ENCODE measurements at places on chromosomes 5 and 9.
A peak's percentile ranks its signal among the peaks of the same experiment; 100 is the strongest.

GRCh38 chr5:102218159-102218558, 77.9 kb downstream of the SLCO4C1 start:
- no peak for DNase-seq

DNA sequence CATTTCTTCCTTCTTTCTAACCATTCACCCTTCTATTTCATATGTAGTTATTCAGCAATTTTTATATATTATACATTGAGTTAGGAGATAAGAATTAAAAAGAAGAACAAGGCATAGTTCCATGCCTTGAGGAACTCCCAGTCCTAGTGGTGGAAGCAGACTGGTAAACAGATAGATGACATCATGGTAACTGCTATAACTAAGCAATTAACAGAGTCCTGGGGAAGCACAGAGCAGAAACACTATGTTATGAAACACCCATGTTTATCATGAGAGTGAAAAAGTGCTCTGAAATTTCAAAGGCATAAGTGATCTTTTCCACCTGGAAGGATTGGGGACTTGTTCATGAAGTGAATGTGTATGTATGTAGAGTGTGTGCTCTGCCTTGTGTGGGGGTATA, 14.6 kb downstream of the PAPPA start:
- no peak for DNase-seq

DNA sequence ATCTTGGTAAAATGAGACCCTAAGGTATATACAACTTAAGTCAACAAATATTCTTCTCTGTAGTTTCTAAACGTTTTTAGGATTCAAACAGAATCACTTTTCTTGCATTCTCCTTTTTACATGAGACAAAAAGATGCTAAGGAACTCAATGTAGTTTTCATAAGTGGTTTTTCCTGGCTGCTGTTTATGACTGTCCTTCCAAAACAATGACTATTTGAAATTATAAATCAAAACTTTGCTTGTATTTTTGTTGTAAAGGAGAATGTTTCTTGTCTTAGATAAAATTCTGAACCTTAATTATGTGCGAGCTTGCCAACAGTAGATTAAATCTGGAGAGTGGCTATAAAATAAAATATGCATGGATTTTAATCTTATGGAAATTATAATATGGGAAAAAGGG, 53.8 kb downstream of the GRIN3A start:
- no peak for DNase-seq

DNA sequence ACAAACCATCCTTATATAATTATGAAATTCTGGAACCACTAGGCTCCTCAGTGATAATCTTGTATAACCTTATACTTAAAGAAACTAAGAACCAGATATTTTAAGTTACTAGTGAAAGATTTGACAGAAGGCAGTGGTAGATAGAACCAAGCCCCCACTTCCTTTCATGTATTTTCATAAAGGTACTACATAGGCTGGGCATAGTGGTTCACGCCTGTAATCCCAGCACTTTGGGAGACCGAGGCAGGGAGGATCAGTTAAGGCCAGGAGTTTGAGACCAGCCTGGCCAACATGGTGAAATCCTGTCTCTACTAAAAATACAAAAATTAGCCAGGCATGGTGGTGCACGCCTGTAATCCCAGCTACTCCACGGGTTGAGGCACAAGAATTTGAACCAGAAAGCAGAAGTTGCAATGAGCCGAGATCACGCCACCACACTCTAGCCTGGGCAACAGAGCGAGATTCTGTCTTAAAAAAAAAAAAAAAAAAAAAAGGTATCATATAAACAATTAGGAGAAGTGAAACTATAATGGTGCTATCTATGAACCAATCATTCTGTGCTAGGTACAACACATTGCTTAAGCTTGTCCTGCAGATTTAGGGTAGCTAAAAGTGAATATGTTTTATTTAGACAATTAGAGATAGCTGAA, 27.9 kb upstream of the DTWD2 start:
- DNase-seq: no peak

DNA sequence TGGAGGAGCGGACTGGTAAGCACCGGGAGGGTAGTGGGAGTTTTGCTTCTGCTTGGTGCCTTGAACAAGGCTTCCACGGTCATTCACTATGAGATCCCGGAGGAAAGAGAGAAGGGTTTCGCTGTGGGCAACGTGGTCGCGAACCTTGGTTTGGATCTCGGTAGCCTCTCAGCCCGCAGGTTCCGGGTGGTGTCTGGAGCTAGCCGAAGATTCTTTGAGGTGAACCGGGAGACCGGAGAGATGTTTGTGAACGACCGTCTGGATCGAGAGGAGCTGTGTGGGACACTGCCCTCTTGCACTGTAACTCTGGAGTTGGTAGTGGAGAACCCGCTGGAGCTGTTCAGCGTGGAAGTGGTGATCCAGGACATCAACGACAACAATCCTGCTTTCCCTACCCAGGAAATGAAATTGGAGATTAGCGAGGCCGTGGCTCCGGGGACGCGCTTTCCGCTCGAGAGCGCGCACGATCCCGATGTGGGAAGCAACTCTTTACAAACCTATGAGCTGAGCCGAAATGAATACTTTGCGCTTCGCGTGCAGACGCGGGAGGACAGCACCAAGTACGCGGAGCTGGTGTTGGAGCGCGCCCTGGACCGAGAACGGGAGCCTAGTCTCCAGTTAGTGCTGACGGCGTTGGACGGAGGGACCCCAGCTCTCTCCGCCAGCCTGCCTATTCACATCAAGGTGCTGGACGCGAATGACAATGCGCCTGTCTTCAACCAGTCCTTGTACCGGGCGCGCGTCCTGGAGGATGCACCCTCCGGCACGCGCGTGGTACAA, 556 bp downstream of the PCDHGC3 start:
- peak; percentile 80 for DNase-seq

- no peak for DNase-seq
Measured at GRCh38 chr5:129271308-129271707, 176.8 kb downstream of the ISOC1 start.

DNA sequence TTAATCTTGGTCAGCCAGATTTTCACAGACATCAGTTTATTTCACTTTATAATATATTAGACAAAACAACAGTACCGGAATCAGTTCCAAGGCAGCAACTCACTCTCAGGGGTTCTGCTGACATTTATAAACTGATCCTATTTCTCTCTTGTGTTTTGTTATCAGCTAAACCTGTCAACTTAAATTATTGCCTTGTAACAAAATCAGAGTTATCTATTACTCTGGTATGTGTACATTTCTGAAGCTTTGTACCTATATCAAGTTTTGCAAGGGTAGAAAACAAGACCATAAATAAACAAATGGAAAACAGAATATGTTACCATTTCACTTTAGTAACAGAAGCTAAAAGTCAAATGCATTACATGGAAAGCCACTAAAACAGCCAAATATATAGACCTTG, 122.1 kb downstream of the SIL1 start:
- DNase-seq: no peak

DNA sequence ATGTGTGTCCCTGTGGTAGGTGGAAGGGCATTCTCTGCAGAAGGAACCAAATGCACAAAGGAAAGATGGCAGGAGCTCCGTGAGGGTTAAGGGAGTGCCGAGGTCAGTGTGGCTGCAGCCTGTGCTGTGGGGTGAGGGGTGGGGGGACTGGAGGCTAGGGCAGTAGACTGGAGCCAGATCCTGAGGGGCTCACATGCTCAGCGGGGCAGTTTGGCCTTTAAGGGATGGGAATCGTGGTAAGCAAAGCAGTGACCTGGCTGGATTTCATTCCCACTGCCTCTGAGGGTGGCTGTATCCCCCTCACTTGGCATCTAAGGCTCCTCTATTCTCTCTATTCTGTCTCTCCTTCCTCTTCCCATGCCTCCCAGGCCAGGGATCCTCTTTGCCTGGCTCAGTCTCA, 15.6 kb downstream of the PITX1 start:
- DNase-seq: no peak

- no peak for DNase-seq
Measured at GRCh38 chr9:74412236-74412979, 84.7 kb upstream of the RORB start.

DNA sequence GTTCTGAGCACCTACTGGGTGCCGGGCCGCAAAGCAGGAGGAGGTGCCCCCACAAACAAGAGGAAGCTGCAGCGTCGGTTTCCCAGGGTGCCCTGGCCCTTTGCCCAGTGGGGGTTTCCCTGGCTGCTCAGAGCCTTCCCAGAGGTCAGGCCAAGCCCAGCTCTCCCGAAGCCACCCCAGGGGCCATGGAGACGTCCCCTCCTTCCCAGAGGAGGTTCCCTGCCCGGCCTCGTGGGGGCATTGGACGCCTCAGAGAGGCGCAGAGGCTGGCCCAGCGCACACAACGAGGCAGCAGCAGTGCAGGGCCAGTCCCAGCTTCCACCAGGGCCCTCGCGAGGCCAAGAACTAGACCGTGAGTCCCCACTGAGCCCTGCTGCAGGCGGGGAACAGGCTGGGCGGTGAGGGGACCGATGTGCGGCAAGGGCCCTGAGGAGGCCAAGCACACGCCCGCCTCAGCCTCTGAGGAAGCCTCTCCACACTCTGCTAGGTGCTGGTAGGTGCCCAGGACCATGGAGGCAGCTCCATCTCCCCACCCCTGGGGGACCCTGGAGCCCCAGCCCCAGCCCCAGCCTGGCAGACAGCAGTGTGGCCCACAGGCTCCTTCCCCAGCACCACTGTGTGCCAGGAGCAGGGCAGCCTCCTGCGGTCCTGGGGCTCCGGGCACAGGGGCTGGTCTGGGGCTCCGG, 7.0 kb downstream of the DIPK1B start:
- no peak for DNase-seq

- DNase-seq: peak; percentile 24
Measured at GRCh38 chr5:31531543-31531887, 378 bp downstream of the DROSHA start.

DNA sequence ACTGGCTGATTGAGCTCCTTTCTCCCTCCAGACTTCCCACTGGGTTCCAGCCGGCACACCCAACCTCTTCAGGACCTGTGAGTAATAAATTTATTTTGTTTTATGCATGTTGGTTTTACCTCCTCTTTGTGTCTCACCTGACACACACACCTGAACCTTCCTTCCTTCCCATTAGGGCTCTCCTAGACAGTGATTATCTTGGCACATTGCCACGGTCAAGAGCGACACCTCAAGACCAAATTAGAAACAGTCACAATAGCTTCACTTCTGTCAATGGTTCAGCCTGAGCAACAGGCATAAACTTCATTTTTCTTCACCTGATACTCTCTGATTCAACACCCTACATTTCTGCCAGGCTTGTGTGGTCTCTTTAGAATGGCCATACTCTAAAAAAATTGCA, 296.3 kb upstream of the SMARCA2 start:
- DNase-seq: no peak

DNA sequence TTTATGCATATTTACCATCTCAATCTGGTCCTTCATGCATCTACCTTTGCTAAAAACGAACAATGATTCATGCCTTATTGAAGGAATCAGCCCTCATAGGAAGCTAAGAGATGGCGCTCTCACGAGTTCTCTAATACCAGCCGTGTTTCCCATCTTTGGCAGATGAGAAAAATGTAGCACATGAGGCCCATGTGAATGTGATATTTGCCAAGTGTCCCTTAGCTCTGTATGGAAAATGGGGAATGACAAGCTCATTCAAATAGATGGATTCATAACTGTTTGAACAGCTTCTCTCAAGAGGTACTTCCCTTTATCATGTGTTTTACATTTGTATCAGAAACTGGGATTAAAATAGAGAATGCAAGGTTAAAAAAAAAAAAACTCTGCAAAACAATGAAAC, 66.1 kb downstream of the TTC39B start:
- no peak for DNase-seq
